Breast epithelium (tissue), 4 donors: ENCODE measurements at places on chromosomes 16 and 17. TPM values are rescaled to one million over a fixed set of nuclear protein-coding genes. Genes with fewer than 3 reads are reported as not detected.

GRCh38 chr16:54178478-54178976, 108.1 kb downstream of the IRX3 start:
- DNase-seq: no peak

The GPR142 gene
- not detected for total RNA-seq

The HDAC5 gene
- 79.3 TPM for total RNA-seq

DNA sequence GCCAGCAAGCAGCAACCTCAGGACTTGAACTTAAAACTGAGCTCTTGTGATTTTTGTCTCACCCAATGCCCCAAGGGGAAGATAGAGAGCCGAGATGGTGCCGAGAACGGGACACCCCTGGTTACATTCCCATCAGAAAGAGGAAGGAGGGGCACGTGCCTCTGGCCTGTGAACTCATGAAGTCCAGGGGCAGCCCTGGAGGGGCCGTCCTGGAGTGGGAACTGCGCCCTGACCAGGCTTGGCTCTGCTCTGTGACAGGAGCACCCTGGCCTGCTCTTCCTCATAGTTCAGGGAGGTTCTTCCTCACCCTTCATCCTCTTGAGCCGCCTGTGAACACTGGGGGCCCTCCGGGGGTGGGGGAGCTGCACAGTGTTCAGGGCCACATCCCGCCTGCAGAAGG, 130.3 kb upstream of the FOXF1 start:
- DNase-seq: no peak

DNA sequence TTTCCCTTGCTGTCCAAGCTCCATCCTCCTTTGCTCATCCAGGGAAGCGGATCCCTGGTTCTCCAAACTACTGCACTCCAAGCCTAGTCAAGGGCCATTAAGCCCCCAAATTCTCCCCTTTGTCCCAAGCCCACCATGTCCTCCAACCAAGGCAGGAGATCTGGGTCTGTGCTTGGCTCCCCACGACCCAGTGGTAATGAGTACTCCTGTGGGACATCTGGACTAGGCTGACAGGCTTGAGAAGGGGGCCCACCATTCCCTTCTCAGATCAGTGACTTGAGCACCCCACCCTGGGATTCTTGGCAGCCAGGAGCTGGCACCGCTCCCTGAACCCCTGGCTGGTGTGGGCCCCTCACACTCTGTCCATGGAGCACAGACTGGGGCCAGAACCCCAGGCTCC, 17.1 kb downstream of the OSBPL7 start:
- no peak for DNase-seq

DNA sequence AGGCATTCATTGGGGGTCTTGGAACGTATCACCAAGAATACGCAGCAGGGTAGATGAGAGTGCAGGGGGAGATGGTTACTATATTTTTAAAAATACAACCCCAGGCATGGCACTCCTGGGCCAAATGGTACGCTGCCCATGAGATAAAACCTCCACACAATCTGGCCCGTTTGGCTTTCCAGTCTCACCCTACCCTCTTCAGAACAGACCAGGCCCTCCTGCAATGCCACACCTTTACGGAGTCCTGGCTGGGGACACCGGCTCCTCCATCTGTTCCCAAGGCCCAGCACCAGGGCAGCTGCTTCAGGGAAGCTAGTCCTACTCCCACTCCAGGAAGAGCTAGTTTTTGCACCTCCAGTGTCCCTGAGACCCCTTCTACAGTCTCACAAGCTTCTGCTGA, 24.4 kb downstream of the SNN start:
- no peak for DNase-seq

- DNase-seq: no peak
Observed at GRCh38 chr16:8888951-8889892, 7.1 kb downstream of the LITAFD start.

DNA sequence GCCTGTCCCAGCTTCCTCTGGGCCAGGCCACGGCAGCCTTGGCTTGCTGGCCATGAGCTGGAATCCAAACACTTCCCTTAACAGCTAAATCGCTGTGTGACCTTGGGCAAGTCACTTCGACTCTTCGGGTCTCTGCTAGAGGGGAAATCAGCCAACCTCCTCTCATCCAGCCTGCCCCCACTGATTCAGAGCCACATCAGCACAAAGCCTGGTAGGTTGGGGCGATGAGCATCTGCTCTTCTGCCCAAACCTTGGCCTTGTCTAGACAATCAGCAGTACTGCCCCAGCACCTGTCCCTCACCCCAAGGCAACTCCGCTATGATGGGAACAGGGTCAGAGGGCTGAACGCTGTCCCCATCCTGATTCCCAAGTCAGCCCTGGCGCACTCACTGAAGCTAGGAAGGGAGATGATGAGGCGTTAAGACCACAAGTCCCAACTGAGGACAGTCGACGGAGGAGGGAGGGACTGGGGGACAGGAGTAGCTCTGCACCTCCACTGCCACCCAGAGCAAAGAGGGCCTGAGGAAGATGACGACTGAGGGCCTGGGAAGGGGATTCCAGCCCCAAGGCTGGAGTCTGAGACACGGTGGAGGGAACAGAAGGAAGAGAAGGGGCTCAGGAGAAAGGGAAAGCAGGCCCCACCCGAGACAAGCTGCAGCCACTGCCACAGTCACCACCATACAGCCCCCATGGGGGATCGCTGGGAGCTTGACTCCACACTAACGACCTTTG, 1.3 kb downstream of the CLUH start:
- no peak for DNase-seq

The FOXF1 gene
- total RNA-seq: not detected

GRCh38 chr16:63617990-63618763, 1503.7 kb downstream of the CDH11 start:
- DNase-seq: no peak

DNA sequence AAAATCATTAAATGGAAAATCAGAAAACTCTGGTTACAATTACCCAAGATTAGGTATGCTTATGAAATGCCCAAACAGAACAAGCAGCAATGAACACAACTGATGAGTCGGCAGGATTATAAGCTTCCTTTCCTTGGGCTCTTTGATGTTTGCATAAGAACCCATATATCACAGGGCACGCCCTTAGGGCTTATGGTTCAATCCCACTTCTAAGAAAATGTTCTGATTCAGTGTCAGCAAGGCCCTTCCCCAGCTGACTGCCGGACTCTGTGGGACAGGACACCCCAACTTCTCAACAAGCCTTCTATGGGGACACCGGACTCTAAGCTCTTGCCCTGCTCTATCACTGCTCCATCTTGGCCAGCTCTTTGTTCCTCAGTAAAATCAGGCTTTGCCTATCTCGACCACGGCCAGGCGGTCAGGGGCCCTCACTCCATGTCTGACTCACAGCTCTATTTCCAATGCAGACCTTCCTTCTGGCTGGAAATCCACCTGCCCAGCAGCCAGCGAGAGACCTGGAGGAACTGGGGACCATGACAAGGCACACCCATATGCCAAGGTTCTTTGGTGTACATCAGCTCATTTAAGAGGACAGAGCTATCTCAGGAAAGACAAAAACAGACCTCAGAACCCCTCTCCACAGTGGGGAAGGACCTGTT, 26.8 kb downstream of the LITAFD start:
- DNase-seq: no peak

GRCh38 chr16:31715915-31716314, 157.7 kb upstream of the ZNF267 start:
- DNase-seq: no peak

DNA sequence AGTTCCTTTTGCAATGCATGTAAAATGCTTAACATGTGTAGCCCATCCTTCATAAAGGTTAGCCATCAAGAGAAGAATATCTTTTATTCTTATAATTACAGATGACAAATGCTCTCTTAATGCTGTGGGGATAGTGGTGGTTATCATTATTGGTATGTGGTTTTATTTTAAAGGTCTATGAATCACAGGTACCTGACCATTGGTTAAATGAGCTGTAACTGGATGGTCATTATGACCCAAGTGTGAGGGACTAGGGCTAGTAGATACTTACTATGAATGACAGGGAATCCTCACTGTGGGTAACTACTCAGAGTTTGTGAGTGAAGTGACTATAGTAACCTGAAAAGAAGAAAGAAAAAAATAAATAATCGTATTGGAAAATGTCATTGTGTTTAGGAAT, 78.8 kb downstream of the CDRT15 start:
- DNase-seq: no peak

- DNase-seq: peak; percentile 99
Observed at GRCh38 chr16:29815793-29816693, at the start of gene PAGR1. Gene PAGR1 (plus strand): TSS chr16:29816152. CDS start chr16:29816526, 374 bp downstream.

DNA sequence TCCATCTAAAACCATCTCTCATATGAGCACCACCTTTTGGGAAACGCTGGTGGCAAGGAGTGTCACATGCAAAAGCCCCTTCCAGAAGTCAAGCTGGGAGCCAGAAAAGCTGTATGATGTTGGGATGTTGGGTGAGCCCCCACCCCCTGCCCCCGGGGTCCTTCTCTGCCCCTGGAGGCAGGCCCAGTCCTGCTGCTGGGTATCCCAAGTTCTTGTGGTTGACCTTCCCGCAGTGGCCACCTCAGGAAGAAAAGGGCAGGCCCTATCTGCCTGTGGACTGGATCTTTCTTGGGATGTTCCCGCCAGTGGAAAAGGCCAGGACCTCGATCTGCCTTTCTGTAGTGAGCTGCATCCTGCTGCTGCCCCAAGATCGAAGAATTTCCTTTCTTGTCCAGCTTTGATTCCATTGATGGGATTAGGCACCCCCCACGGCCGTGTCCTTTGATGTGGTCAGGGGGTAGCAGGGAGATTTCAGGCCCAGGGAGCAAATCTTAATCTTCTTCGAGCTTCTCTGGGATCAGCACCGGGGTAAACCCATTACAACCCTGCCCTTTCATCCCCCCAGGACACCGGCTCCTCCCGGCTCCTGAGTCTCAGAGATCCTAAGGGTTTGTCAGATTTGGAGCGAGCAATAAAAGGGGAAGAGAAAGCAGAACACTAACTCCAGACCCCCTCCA, 165.6 kb downstream of the RAB11FIP4 start:
- no peak for DNase-seq

The DRC3 gene
- total RNA-seq: 18.0 TPM

The SUPT6H gene
- total RNA-seq: 62.6 TPM

The HOXB5 gene
- 1.4 TPM for total RNA-seq

- no peak for DNase-seq
Observed at GRCh38 chr17:13395346-13395745, 206.4 kb downstream of the HS3ST3A1 start.

The NACA2 gene
- total RNA-seq: not detected

- no peak for DNase-seq
Observed at GRCh38 chr16:12153662-12154061, 177.1 kb downstream of the SNX29 start.

The NOXO1 gene
- 0.98 TPM for total RNA-seq

- no peak for DNase-seq
Observed at GRCh38 chr16:56589141-56590039, at the start of gene MT3. Gene MT3 (plus strand): TSS chr16:56589528. CDS start chr16:56589591, 63 bp downstream.

GRCh38 chr16:30997725-30998711, 12.4 kb downstream of the STX1B start:
- DNase-seq: no peak

The GALR2 gene
- not detected for total RNA-seq

The OTOP2 gene
- not detected for total RNA-seq

DNA sequence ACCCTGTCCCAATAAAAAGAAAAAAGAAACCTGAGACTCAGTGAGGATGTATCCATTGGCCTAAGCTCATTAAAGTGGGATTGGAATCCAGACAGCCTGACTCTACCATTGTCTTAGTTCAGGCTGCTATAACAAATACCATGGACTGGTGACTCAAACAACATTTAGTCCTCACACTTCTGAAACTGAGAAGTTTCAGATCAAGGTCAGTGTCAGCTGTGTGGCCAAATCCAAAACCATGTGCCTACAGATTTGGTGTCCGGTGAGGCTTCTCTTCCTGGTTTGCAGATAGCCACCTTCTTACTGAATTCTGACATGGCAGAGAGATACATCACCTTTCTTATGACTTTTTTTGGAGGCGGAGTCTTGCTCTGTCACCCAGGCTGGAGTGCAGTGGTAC, 53.3 kb upstream of the KDM8 start:
- no peak for DNase-seq

The RNF151 gene
- total RNA-seq: 0.98 TPM

DNA sequence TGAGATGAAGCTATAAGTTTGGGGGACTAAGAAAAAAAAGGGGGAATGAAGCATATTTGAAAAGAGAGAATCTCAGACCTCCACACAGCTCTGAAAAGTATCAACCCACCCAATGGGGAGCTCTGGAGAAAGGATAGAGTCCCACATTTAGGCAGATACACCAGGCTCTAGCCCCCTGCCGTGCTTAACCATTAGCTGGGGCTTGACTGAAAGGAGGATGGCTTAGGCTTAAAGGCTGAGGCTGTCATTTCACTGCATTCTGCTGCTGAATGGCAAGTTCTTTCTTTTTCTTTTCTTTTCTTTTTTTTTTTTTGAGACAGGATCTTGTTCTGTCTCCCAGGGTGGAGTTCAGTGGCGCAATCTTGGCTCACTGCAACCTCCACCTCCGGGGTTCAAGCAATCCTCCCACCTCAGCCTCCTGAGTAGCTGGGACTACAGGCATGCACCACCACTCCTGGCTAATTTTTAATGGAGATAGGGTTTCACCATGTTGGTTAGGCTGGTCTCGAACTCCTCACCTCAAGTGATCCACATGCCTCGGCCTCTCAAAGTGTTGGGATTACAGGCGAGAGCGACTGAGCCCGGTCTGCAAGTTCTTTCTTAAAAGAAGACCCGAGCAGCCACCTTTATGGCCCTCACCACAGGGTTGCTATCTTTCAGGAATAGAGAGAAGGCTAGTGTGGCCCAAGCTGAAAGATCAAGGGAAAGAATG, 9.0 kb upstream of the MMP2 start:
- no peak for DNase-seq

The CCT6B gene
- total RNA-seq: 4.4 TPM

DNA sequence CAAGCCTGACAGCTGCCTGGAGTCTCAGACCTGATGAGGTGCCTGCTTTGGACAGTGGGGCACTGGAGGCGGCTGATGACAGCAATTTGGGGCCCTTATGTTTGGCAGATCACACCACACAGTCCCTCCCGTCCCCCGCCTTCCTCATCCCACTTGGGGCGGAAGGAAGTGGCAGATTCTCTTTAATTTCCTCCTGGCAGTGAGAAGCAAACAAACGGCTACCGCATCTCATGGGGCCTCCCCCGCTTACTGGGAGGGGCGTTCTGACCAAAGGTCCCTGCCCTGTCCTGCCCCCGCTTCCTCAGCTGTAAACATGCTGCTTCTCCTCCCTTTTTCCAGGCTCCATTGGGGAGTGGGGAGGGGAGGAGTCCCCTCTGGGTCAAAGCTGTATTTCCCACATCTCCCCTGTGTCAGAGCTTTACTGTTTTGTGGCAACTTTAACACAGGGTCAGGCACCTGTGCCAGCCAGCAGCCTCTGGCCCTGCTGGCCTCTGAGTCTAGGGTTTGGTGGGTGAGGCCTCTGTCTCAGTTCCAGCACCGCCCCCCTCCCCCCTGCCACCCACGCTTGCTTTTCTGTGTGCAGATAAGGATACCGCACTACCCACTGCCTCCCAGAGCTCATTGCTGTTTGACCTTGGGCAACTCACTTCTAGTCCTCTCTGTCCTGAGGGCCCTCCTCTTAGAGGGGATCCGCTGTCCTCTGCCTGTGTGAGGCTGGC, 5.4 kb upstream of the NFATC3 start:
- DNase-seq: peak; percentile 50

The PYDC1 gene
- not detected for total RNA-seq

GRCh38 chr16:49458243-49458642, 84.6 kb downstream of the C16orf78 start:
- DNase-seq: no peak

The GRN gene
- 166 TPM for total RNA-seq
